ENCODE measurements at places on chromosomes 12 and 14.

DNA sequence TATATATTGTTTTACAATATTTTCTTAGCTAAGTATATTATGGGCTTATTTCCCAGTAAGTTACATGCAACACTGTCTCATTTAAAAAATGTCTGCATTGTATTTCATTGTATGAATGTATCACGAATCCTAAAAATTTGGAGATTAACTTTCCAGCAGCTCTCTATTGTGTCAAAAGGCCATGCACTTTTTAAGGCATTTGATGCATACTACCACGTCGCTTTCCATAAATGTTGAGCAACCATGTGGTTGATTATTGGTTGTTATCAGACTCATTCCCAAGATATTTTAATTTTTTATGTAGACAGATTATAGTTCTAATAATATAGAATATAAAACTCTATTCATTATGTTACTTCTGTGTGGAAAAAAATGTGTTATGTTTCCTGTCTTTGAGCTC is 79.9 kb downstream of the SMOC1 start:
- no peak for DNase-seq

DNA sequence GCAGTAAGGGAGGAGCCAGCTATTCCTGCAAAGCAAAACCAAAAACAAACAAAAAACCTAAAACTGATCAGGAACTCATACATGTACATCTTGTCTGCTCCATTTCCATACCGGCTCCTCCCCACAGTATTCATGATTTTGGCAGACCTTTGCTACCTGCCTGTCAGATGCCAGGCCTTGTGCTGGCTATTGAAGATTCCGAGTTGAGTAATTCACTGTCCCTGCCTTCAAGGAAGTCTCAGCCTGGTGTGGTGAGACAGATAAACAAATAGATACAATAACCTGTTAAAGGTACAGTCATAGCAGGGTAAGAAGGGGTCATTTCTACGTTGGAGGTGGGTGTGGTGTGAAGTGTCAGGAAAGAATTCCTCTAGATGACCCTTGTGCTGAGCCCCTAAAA is 42.7 kb downstream of the SUSD6 start:
- no peak for DNase-seq

GRCh38 chr12:66232263-66232662 is 43.2 kb downstream of the IRAK3 start:
- no peak for DNase-seq

DNA sequence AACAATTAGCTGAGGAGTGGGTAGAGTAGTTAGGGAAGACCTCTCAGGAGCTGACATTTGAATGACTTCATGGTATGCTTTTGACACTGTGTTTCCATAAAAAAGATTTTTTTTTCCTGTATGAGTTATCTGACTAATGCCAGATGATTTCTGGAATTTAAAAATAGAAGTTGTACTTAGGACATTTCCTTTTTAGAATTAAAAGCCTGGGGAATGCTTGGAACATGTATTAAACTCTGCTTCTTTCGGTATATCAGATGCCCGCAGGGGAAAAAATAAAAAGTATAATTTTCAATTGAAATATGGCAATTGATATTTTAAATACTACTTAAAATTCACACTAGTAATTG is 41.1 kb downstream of the BRMS1L start:
- no peak for DNase-seq

DNA sequence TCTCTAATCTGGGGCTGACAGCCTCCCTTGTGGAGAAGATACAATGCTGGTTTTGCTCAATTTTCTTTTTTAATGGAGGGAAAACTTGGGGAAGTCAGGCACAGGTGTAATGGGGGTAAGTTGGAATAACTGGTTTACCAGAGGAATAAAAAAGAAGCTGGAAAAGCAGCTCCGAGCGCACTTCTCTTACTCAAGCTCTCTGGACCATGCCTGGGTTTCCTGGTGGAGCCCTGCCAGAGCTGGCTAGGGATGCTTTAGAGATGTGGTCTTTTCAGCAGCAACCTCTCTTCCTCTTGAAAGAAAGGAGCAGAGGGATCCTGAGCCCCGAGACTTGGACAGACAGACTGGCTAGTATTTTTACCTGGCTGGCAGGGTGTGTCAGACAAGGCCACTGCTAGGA is 3.9 kb upstream of the KCNA5 start:
- no peak for DNase-seq

DNA sequence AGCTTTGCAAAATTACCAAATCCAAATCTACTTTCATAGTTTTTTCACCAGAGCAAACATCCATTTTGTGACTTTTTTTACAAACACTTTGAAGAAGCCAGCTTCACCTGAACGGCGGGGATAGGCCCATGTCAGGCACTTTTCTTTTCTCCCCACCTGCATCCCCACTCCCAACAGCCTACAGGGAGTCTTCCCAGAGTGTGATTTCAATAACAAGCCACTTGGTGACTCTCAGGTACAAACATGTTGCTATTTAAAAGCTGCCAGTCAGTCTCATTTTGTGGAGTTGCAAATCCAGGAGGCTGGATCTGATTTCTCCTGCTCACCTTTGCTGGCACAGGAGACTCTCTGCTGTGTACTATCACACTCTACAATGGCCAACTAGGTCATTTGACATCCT is 285.5 kb downstream of the KCNH5 start:
- DNase-seq: no peak

DNA sequence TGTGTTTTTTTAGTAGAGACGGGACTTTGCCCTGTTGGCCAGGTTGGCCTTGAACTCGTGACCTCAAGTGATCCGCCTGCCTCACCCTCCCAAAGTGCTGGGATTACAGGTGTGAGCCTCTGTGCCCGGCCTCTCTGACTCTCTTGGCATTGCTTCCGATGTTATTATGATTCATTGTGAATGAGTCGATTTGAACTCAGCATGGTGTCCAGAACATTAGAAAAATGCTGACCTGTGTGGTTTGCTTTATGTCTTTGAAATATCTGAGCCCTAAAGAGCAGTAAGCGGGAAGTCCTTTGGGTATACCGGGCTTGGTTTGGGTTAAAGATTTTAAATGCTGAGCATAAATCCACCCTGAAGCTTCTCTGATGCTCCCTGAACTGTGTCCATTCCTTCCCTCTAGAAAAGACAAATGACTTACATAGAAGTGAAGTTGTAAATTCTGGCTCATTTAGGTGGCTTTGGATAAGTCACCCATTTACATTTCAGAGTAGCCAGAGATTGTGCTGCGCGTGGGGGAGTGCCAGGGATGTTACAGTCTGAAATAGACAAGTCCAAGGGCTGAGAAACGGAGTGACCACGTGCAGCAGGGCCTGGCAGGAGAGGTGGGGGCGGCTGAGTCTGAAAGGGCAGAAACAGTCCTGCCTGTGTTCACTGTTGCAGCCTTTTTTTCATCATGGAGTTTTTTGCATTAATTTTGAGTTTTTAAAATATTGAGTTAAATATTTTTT is 39.6 kb downstream of the SLC15A4 start:
- DNase-seq: no peak

- no peak for DNase-seq
Measured at GRCh38 chr12:56996793-56997545, 9.4 kb downstream of the ZBTB39 start.

DNA sequence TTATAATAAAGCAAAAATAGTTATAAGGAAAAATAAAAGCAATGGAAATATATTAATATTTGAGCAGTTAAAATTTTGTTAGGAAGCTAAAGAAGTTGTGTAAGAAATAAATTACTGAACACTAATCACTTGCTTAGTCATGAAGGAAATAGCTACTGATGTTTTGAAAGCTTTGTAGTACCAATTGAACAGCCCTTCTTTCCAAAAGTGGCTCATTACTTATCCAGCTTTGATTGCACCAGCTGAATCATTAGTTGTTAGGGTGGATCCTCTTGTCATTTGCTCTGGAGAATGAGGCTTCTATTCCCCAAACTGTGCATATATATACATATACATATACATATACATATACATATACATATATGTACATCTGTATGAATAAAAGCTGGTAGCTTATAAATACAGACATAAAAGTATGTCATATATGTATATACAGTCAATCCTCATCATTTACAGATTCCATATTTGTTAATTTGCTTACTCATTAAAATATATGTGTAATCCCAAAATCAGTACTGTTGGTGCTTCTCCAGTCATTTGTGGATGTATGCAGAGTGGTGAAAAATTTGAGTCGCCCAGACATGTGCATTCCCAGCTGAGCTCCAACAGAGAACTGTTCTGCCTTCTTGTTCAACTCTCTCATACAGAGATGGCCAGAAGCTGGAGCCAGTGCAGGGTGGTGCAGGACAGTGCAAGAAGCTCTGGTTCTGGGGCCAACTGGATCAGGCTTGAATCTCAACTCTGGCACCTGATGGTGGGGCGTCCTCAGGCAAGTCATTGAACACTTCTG is 214.1 kb downstream of the RPAP3 start:
- DNase-seq: no peak

- no peak for DNase-seq
Measured at GRCh38 chr12:61412201-61412600, 848.0 kb upstream of the USP15 start.

DNA sequence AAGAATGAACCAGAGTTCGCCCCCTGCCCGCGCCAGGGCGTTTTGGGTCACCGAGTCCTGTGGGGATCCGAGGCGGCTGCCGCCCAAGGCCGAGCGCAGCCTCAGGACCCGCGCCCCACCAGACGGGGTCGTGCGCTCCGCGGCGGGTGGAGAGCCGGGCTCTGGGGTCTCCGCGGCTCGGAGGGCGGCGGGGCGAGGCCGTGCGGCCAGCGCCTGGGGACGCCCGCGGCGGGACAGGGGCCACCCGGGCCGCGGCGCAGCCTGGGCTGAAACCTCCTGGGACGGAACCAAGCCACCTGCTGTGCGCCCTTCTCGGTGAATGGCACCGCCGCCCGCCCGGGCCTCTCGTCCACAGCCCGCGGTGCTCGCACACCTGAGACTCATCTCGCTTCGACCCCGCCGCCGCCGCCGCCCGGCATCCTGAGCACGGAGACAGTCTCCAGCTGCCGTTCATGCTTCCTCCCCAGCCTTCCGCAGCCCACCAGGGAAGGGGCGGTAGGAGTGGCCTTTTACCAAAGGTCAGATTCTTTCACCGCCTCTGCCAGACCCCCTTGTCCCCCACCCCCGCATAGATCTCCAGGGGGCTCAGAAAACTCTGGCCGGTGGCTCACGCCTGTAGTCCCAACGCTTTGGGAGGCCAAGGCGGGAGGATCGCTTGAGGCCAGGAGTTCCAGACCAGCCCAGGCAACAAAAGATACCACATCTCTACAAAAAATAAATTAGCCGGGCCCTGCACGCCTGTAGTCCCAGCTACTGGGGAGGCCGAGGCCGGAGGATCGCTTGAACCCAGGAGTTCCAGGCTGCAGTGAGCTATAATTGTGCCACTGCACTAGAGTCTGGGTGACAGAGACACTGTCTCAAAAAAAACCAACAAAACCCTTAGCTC is 901 bp downstream of the B3GNT4 start:
- no peak for DNase-seq

DNA sequence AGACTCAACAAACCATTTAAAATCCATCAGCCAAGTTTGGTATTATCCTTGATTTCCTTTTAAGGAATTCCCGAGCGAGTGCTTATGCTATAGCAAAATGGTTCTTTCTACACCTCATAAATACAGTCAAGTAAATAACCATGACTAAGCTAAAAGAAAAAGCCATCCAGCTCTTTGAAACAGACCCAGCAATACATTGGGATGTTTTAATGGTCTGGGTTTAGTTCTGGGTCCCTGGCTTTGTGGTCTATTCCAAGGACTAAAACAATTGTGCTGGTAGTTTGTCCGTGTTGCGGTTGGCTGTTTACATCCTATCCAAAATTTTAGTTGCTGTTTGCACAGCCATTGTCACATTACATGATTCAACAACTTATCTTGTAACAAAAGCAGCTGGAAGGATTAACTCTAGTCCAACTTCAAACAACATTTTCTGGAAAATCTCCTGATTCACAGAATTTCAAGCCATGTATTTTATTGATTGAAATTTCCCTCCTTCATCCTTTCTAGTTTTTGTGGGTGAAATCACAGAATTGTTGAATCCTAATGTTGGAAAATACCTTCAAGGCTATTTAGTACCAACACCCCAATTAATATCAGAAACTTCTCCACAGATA is 19.6 kb downstream of the KLRB1 start:
- no peak for DNase-seq

DNA sequence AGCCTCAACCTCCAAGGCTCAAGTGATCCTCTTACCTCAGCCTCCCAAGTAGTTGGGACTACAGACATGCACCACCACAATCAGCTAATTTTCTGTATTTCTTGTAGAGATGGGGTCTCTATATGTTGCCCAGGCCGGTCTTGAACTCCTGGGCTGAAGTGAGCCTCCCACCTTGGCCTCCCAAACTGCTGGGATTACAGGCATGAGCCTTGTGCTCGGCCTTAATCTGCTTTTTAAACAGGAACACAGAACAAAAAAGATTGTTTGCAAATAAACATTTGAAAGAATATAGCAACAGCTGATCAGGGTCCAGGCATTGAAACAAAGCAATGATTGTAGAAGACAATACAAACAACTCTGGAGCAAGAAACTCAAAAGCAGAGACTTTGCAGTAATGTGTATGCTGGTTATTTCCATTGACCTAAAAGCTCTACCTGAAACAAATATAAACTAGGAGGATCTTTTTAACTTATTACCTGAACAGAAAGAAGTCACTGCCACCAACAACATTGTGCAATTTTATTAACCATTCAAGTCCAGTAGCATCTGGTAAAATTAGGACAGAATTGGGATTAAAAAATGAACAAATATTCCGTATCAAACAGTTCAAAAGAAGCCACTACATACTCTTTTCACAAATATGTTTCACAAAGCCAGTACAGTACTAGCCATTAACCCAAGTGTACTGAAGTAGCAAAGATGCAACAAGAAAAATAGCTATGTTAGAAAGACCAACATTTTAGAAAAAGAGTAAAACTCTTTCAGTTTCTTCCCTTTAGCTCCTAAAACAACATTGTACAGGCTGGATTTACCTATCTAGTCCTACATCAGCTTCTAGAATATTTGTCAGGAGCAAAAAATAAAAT is 14.2 kb downstream of the AMN1 start:
- no peak for DNase-seq

- no peak for DNase-seq
Measured at GRCh38 chr12:106284358-106285105, 18.0 kb upstream of the TCP11L2 start.

- peak; percentile 99 for DNase-seq
Measured at GRCh38 chr14:69317102-69317755, 57.3 kb downstream of the GALNT16 start.

GRCh38 chr12:86838711-86839110 is 582.5 kb upstream of the MGAT4C start:
- DNase-seq: peak; percentile 6

- DNase-seq: no peak
Measured at GRCh38 chr14:81427348-81428058, 27.4 kb upstream of the STON2 start.

DNA sequence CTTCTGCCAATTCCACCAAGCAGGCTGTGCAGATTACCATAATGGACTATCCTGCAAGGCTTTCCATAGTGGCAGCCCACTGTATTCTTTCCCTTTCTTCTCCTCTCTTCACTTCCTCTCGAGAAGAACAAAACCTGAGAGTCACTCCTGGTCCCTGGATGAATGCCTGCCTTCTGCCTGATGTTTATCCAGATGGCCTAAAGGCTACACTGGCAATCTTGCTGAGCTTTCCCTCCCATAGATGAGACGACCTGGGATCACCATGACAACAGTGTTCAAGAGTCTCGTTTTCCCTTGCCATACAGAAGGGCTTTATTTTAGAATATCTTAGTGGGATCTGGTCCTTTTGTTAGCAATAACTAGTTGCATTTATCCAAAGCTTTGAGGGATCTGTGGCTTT is 142.3 kb downstream of the RTN1 start:
- no peak for DNase-seq

- no peak for DNase-seq
Measured at GRCh38 chr14:91190853-91191252, 53.7 kb downstream of the GPR68 start.
